D721Med (cell line): ENCODE measurements at places on chromosomes 12 and 14.

DNA sequence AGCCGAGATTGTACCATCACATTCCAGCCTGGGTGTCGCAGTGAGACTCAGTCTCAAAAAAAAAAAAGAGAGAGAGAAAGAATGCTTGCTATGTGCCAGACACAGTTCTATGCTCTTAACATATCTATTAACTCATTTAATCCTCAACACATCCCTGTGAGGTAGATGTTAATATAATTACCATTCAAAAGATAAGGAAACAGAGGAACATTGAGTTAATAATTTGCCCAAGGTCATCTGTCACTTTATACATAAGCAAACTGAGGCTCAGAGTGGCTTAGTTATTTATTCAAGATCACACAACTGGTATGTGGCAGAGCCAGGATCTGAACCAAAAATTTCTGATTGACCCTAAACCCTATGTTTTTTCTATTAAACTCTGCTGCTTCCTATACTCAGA is 116.1 kb upstream of the BCAT1 start:
- no peak for DNase-seq

GRCh38 chr12:70749931-70750330 is 112.7 kb upstream of the PTPRB start:
- no peak for DNase-seq

- no peak for DNase-seq
These were observed 148.9 kb downstream of the CRADD start for GRCh38 chr12:93825931-93826555.

- no peak for DNase-seq
These were observed 484 bp downstream of the PPP1CC start for GRCh38 chr12:110742096-110742717.
